ENCODE measurements at places on chromosomes 11 and 22.

DNA sequence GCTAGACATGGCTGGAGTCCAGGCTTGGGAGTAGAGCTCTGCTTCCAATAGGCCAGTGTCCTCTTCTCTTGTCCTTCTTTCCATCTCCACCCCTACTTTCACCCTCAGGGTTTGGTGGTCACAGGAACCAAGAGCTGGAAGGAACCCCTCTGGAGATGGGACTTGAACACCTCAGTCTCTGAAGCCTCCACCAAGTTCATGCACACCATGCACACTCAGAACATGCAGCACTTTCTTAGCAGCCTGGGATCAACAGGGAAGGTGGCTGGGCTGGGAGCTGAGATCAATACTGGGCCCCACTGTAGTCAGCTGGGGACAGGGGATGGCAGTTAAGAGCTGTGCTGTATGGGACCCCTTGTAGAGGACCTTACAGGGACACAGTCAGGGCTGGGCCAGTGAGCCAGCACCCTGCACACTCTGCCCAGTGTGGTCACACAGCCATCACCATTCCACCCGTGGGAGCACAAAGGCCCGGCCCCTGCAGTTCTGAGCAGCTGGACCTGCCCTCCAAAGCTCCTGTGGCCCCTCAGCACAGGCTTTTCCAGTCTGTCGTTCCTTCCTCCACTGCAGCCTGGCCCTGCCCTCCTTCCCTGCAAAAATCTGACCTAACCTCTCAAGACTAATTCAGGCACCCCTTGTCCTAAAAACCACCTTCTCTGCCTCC, 47.7 kb downstream of the GAB4 start:
- no peak overlapping the region for H3K27ac ChIP-seq
- H3K4me1 ChIP-seq = no peaks in the 10 kb centered on the region
- no peak for DNase-seq
- peaks cover 8% of the 10 kb centered on the region for H3K27me3 ChIP-seq
- no peak overlapping the region for H3K4me3 ChIP-seq

GRCh38 chr22:39984746-39985145, 10.0 kb upstream of the FAM83F start:
- no peaks in the 10 kb centered on the region for H3K4me1 ChIP-seq
- peaks cover 31% of the 10 kb centered on the region for H3K27me3 ChIP-seq
- H3K27ac ChIP-seq = no peak overlapping the region
- peaks cover 3% of the 10 kb centered on the region for H3K36me3 ChIP-seq
- no peak for DNase-seq
- H3K4me3 ChIP-seq = no peak overlapping the region

DNA sequence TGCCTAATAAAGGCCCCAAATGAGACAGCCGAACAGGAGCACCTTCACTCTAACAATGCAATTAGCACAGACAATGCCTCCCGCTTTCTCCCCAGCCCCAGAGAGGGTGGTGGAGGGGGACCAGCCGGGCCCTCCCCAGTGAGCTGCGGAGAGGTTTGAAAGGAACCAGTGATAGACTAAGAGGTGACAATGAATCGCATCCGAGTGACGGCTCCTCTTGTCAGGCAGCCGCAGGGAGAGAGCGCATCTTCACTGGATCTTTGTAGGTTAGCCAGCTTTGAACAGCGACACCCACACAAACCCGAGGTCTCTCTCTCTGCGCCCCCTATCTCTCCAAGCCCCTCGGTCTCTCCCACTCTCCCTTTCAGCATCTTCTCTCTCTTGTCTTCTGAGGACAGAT, 28.0 kb downstream of the FLRT1 start:
- no peak for DNase-seq
- H3K4me1 ChIP-seq = peaks cover 5% of the 10 kb centered on the region

- H3K4me3 ChIP-seq = peak within 1 kb of the TSS; percentile 98
- H3K27ac ChIP-seq = peak within 1 kb of the TSS; percentile 91
- peak; percentile 68 for DNase-seq
Measured at GRCh38 chr11:32892355-32893092, at the start of gene QSER1. QSER1 (plus strand) TSS chr11:32892811; CDS start chr11:32893126, 315 bp downstream.

- peaks cover 8% of the 10 kb centered on the region for H3K4me1 ChIP-seq
- no peak overlapping the region for H3K27ac ChIP-seq
- no peak overlapping the region for H3K4me3 ChIP-seq
- DNase-seq = no peak
- peaks cover 17% of the 10 kb centered on the region for H3K27me3 ChIP-seq
Measured at GRCh38 chr22:46538814-46539160, 1.4 kb upstream of the CELSR1 start.

DNA sequence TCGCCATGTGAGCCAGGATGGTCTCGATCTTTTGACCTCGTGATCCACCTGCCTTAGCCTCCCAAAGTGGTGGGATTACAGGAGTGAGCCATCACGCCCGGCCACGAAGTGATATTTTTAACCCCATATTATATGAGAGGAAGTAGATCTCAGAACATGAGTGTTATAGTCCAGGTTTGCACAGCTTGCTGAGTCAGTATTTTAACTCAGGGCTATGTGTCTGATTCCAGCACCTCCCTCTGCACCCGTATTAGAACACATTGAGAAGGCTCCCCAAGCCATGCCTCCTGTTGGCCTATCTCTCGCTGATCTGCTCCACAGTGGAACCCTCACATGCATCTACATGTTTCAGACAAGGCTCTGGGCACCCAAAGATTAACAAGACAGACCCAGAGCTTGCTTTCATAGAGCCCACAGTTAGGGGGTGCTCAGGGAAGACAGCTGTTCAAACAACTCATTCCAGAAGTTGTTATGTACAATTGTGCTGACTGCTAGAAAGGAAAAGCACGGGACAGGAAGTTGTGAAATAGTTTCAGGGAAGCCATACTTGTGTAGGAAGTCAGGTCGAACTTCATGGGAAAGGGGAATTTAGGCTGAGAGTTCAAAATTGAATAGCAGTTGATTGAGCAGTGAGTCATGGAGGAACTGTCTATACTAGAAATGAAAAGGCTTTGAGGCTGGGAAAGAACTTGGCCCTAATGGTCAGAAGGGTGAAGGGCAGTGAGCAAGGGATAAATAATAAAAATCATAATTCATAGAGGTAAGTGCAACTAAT, 49.3 kb upstream of the CLPB start:
- H3K36me3 ChIP-seq = no peaks in the 10 kb centered on the region
- no peak overlapping the region for H3K4me3 ChIP-seq
- peaks cover 13% of the 10 kb centered on the region for H3K27me3 ChIP-seq
- peaks cover 5% of the 10 kb centered on the region for H3K4me1 ChIP-seq

DNA sequence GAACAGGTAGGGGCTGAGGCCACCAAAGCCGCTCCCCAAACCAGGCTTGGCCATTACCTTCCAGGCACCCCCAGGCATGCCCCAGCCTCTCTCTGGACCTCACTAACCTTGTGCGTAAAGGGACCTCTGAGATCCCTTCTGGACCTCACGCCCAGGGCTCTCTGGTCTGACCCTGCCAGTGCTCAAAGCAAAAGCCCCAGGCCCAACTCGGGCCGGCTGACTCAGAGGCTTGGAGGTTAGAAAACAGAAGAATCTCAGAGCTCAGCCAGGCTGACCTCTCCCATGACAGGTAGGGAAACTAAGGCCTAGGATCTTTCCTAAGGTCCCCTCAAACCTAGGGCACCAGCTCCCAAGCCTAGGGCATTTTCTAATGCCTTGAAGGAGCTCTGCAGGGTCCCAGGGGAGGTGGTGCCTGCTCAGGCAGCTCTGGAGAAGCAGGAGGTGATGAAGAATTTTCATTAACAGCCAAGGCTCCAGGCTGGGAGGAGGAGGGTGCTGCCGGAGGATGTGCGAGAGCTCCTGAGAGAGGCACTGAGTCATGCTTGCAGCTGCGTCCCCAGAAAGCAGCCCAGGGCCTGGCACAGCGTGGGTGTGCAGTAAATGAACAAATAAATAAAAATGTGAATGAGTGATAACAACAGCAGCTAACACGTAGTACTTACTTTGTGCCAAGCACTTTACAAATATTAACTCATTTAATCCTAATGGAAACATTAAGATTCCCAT, 25.6 kb downstream of the ARRB1 start:
- H3K27me3 ChIP-seq = peaks cover 5% of the 10 kb centered on the region
- no peak overlapping the region for H3K27ac ChIP-seq
- H3K4me1 ChIP-seq = peaks cover 6% of the 10 kb centered on the region
- no peaks in the 10 kb centered on the region for H3K36me3 ChIP-seq

DNA sequence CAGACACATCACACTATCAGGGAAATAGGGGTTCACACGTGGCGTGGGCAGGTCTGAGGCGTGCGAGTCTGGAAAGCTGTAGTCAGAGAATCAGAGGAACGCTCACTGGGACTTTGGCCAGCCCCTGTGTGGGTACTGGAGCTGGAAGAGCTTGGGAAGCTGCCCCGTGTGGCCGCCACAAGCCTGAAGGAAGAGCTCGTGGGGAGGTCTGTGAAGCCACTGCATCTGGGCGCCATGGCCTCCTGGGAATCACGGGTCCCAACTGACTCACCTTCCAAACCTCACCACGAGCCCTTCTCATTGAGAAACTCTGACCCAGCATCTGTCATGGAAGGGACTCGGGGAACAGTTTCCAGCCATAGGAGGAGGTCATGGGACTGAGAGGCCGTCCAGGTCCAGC, 5.9 kb upstream of the MRGPRF start:
- H3K27ac ChIP-seq = no peak overlapping the region
- no peak for DNase-seq
- H3K27me3 ChIP-seq = peaks cover 9% of the 10 kb centered on the region
- no peak overlapping the region for H3K4me3 ChIP-seq
- no peaks in the 10 kb centered on the region for H3K4me1 ChIP-seq

GRCh38 chr11:82701847-82702520, 31.7 kb downstream of the FAM181B start:
- no peak overlapping the region for H3K4me3 ChIP-seq
- H3K4me1 ChIP-seq = no peaks in the 10 kb centered on the region
- no peaks in the 10 kb centered on the region for H3K36me3 ChIP-seq
- no peak overlapping the region for H3K27ac ChIP-seq
- no peak for DNase-seq

GRCh38 chr11:78336877-78337553, 80.6 kb downstream of the GAB2 start:
- H3K27ac ChIP-seq = peak overlapping the region; percentile 89
- DNase-seq = peak; percentile 43
- H3K36me3 ChIP-seq = peaks cover 2% of the 10 kb centered on the region
- H3K27me3 ChIP-seq = no peaks in the 10 kb centered on the region

GRCh38 chr11:45076761-45077160, 69.7 kb upstream of the PRDM11 start:
- H3K27ac ChIP-seq = no peak overlapping the region
- H3K36me3 ChIP-seq = no peaks in the 10 kb centered on the region
- H3K27me3 ChIP-seq = no peaks in the 10 kb centered on the region

DNA sequence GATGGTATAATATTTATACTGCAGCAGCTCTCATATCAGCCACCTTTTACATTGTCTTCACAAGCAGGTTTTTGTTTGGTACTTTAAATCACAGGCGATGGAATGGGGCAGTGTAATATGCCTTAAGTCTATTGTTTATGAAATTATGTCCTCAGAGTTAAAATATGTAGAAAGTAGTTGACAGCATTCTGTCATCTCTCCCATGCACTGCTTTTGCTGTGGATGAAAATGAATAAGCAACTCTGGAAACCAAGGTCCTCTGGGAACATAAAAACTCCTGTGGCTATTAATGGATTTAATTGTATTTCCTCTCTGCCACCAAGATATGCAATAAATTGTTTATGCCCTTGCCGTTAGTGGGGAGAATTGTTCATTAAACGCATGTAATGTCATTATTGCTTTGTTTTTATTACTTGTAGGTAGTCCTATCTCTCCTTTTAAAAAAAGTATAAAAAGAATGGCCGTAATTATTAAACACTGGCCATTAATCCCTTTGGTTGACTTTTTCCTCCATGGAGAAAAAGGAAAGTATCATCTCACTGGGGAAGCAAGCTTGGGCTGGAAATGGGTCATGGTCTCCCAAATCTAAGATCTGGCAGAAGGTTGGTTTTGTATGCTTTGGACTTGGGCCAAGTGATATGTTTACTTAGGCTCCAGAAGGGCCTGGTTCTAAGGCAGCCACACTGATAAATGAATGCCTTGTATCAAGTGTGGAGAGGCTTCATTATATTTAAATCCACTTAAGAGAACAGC, 13.1 kb downstream of the PACS1 start:
- peak overlapping the region; percentile 77 for H3K27ac ChIP-seq
- H3K4me1 ChIP-seq = peaks cover 55% of the 10 kb centered on the region
- H3K36me3 ChIP-seq = peaks cover 12% of the 10 kb centered on the region
- peak overlapping the region; percentile 22 for H3K4me3 ChIP-seq
- no peak for DNase-seq

DNA sequence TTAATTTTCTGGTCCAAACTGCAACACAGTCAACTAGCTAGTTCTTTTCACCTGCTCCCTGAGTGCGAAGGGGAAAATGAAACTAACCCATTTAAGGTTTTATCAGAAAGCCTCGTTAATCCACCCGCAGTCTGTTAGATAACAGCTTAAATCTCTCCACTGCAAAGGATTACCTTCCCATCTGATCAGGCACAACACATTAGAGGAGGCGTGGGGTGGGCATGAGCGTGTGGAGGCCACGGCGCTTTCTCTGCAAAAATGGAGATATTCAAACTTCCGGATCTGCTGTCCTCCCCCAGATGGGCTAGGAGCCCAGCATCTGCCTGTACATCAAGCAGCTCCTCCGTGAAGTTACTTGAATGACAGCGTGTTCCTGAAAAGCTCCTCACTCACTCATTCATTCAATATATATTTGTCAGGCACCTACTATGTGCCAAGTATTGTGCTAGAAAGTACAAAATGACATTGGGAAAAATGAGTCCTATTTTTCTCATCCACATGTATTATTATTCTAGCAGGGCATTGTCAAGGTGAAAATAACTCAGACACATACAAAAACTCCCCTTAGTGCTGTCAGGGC, 13.5 kb upstream of the ANKK1 start:
- no peaks in the 10 kb centered on the region for H3K27me3 ChIP-seq
- peak overlapping the region; percentile 46 for H3K27ac ChIP-seq
- DNase-seq = no peak
- H3K4me1 ChIP-seq = peaks cover 17% of the 10 kb centered on the region

Data from memory B cell (primary cell).